ENCODE measurements at places on chromosomes 2 and 18.

GRCh38 chr2:86364894-86365293, 27.5 kb upstream of the REEP1 start:
- DNase-seq, result no peak

- no peak for DNase-seq
Observed at GRCh38 chr2:23554054-23554697, 169.2 kb downstream of the KLHL29 start.

DNA sequence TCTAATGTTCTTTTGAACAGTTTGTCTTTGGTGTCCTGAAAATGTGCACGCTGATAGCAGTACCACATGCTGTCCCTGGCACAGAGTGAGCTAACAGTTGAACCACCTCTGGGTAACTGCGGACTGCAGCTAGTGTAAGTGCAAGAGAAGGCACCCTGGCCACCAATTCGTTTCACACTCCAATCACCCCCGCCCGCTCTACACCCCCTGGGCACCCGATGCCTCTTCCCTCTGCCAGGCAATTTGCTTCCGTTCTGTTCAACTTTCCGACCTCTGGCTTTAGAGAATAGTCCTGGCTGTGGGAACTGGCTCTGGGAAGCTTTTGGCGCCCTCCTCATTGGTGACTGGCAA, 1.4 kb downstream of the DOCK10 start:
- DNase-seq, result peak; percentile 21

- peak; percentile 40 for DNase-seq
Observed at GRCh38 chr2:37005118-37005868, 39.0 kb upstream of the STRN start.

- no peak for DNase-seq
Observed at GRCh38 chr18:46429649-46430224, 227.3 kb downstream of the LOXHD1 start.

GRCh38 chr2:79830501-79830900, 317.6 kb downstream of the CTNNA2 start:
- DNase-seq, result no peak

- DNase-seq, result no peak
Observed at GRCh38 chr18:62026586-62026985, 133.8 kb upstream of the RNF152 start.
